H7 (cell line): ENCODE measurements at places on chromosomes 7 and 10.
A peak's percentile ranks its signal among the peaks of the same experiment; 100 is the strongest.

DNA sequence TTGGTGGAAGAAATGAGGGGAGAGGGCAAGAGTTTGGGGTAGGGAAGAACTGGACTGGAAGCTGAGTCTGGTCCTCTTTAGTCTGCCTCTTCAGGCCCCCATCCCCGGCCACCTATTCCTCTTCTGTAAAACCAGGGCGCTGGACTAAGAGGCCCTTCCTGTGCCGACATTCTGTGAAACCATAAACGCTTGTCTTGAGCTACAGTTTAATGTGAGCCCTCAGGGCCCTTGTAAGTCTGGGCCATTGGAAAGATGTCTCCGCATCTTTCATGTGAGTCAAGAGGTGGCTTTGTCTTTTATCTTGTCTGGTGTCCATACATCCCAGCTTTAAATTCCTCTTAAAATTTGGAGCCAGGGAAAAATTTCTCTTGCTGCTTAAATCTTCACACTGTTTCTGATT is 90.6 kb downstream of the PLCE1 start:
- DNase-seq = no peak

- DNase-seq = no peak
Observed at GRCh38 chr7:72098807-72099580, 313.1 kb downstream of the CALN1 start.

GRCh38 chr10:36280890-36281499 is 638.9 kb upstream of the FZD8 start:
- DNase-seq = no peak

- DNase-seq = peak; percentile 77
Observed at GRCh38 chr10:1310271-1310789, 254.1 kb downstream of the WDR37 start.

DNA sequence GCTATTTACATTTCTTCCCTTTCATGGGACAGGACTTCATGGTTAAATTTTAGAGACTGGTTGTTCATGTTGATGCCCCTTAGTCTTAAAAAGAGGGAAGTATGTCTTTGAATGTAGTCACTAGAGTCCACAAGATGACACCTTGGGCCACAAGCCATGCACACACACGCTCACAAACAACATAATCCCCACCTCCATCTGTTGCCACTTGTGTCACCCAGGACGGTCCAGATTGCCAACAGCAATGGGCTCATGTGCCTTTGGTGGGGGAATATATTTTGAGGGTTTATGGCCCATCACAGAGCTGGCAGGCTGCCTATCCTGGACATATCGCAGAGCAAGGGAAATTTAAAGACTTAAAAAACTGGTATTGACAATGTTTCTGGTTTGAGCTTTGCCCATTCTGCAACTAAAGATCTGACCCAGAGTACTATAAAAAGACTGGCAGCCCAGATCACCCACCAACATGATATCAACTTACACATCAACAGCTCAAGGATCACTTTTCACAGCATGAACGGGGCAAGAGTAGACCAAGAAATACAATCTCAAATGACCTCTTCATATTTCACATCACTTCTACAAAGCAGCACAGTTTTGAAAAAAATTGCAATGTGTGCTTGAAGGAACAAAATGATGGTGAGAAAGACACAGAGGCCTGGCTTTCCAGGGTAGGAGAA is 50.5 kb downstream of the STRA8 start:
- DNase-seq = no peak

DNA sequence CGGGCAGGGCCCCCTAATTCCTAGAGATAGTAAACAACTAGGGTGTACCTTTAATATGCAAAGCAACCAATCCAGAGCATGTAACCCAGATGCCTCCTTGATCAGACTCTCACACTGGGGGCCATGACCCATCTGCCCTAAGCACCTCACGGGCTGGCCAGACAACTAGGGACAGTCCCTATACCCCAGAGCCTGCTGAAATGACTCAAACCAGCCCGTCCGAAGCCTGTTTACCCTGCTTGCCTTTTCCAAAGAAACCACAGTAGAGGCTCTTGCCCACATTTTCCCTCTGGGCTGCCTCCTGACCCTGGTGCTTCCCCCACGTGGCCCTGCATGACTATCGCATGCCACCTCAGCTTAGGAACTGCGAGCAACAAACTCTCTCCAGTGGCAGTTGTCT is 46.2 kb downstream of the RGS10 start:
- DNase-seq = no peak

- no peak for DNase-seq
Observed at GRCh38 chr7:35032166-35032565, 5.1 kb downstream of the DPY19L1 start.

DNA sequence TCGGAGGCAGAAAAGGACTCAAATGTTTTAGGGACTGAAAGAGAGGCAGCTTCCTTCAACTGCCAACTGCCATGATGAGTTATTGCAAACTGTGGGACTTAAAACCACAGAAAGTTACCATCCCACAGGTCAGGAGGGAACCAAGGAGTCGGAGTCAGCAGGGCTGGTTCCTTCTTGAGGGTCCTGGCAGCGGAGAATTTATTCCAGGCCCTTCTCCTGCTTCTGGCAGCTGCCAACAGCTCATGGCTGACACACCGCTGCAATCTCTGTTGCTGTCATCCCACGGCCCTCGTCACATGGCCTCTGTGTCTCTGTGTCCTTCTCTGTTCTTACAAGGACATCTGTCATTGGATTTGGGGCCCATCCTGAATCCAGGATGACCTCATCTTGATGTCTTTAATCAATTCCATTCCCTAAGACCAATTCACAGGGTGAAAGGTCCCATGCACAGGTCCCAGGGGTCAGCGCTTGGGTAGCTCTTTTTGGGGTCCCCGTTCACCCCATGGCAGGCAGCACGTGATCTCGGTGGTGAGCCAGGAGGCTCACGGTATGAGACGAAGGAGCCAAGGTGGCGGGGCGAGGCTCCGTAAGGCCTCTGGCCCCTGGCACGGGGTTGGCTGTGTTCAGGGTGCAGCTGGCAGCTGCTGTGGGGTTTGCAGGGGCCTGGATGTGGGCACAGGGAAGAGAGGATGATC is 27.4 kb upstream of the PSMG3 start:
- no peak for DNase-seq

- no peak for DNase-seq
Observed at GRCh38 chr7:77894574-77895091, 96.1 kb downstream of the PHTF2 start.

GRCh38 chr7:92991190-92991589 is 126.6 kb downstream of the SAMD9 start:
- DNase-seq = no peak

DNA sequence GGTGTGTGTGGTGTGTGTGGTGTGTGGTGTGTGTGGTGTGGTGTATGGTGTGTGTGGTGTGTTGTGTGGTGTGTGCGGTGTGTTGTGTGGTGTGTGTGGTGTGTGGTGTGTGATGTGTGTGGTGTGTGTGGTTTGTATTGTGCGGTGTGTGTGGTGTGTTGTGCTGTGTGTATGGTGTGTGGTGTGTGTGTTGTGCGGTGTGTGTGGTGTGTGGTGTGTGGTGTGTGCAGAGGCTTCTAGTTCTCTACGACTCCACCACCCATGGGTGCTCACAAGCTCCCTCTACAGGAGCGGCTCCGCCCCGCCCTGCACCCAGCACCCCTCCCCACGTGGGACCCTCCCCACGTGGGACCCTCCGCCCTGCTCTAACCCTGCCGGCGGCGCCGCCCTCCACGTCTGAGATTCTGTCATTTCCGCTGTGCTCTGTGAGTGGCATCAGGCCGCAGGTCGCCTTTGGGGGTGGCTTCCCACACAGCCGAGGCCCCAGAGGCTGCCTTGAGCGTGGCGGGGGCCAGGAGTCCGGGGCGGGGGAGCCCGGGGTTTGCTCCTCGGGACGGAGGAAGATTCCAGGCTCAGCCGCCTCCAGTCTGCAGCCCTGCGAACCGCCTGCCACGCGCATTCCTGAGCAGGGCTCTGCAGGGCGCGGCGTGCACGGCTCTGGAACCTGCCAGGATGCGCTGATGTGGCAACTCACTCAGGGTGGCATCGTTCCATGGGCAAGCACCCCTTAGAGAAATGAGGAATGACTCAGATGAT is 37.0 kb upstream of the DNAJB6 start:
- DNase-seq = peak; percentile 80

DNA sequence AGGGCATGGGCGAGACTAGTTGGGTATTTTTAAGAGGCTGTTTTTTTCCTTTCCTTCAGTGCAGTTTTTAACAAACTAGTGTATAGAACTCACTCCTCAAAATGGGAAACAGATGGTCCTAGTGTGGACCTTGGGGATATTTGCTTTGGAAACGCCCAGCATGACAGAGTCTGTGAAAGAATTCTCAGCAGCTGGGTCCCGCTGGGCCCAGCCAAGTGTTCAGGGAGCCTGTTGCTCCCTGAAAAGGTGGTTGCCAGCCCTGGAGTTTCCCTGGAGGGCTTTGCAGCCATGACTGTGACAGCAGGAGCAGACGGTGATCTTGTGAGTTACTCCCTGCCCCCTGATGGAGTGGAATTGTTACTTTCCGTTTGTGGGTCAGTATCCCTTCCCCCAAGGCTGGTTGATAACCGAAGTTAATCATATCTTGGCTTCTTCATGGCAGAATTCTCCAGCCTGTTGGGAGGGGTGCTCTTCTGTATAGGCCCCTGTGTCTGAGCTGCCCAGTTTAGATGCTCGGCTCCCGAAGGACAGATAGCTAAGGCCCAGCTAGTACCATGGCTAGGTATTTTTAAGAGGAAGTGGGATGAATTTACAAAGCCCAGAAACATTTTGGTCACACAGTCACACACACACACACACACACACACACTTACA is 278.6 kb upstream of the HABP2 start:
- DNase-seq = no peak

- no peak for DNase-seq
Observed at GRCh38 chr10:70302292-70302691, 18.5 kb upstream of the NPFFR1 start.

DNA sequence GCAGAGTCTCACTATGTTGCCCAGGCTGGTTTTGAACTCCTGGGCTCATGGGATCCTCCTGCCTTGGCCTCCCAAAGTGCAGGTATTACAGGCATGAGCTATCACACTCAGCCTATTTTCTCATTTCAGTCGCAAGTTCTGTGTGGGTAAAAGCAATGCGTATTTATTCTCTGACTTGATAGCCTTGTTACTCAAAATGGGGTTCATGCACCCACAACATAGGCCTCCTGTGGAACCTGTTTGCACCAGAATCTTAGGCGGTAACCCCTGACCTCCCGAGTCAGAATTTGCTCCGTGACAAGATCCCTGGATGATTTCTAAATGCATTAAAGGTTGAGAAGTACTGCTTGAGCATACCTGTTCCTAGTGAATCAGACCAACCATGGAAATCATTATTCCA is 7.3 kb downstream of the IL2RA start:
- no peak for DNase-seq

- no peak for DNase-seq
Observed at GRCh38 chr7:46115410-46115809, 194.3 kb upstream of the IGFBP3 start.

DNA sequence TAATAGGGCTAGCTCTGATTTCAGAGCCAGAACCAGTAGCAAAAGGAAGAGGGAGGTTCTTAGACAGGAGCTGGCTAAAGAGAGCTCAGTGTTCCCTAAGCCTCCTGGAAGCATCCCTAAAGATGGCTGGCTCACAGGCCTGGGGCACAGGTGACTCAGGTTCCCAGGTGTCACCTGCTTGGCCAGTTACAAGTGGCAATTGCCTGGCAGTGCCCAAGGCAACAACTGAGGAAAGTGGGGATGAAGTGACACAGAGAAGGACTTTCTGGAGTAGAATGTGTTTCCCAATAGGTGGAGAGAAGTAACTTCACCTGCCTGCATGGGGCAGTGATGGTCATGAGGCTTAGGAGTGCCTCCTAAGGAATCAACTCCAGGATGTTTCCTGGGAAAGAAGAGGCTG is 66.5 kb upstream of the EEPD1 start:
- DNase-seq = no peak

- peak; percentile 88 for DNase-seq
Observed at GRCh38 chr10:21526860-21527597, 1.5 kb upstream of the SKIDA1 start.

GRCh38 chr7:42314696-42315095 is 77.7 kb upstream of the GLI3 start:
- no peak for DNase-seq

DNA sequence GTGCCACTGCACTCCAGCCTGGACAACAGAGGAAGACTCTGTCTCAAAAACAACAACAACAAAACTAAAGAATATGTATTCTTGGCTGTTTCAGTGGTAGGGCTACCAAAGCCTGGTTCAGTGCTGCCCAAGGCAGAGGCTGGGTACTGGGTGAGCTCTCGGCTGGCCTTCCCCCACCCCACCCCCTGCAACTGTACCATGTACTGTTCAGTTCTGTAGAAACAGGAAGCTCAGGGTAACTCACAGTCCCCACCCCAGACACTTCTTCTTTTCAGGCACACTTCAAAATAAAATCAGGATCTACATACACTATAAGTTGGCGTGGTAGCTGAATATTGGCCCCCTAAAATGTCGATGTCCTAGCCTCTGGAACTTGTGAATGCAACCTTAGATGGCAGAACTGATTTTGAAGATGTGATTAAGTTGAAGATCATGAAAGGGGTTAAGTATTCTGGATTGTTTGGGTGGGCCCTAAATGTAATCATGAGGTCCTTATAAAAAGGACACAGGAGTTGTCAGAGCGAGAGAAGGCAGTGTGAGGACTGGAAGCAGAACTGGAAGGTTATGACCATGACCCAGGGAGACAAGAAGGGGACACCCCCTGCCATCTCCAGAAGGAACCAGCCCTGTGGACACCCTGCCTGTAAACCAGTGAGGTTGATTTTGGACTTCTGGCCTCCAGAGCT is 31.2 kb downstream of the TBXAS1 start:
- no peak for DNase-seq

GRCh38 chr7:138346975-138347374 is 113.1 kb upstream of the TRIM24 start:
- DNase-seq = no peak

- DNase-seq = peak; percentile 87
Observed at GRCh38 chr10:22315455-22316285, 518 bp upstream of the COMMD3 start.
